NT2/D1 (cell line): ENCODE measurements at places on chromosomes 6 and 20.

DNA sequence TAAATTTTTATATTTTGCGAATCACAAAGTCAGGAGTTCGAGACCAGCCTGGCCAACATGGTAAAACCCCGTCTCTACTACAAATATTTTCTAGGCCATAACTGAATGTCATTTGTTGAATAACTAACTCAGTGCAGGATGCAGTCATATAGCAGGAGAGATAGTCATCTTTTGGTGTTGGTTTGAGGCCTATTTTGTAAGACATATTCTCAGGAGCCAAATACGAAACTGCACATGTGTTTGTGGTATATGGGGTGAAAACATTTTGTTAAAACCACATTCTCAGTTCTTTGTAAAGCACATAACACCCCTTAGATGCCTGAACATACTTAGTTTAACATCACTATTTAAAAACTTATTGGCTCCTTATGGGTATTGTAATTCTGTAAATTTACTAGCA lies 4.7 kb upstream of the ENPP5 start:
- DNase-seq: no peak

DNA sequence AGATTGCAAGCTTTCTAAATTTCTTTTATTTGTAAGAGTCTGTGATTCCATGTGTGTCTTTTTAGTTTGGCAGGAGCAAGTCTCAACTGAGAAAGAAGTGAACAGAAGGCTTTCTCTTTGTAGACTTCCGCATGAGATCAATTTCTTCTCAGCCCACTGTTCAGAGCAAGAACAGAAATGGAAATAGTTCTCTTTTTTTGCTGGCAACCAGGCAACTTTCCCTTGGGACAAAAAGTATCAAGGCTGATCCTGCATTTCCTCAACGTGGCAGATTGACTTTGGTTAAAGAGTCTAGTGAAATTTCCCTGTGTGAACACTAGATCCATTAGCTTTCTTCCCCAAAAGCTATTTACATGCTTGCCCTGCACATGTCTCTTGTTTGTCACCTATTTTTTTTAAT lies 46.8 kb upstream of the JAG1 start:
- DNase-seq: no peak

DNA sequence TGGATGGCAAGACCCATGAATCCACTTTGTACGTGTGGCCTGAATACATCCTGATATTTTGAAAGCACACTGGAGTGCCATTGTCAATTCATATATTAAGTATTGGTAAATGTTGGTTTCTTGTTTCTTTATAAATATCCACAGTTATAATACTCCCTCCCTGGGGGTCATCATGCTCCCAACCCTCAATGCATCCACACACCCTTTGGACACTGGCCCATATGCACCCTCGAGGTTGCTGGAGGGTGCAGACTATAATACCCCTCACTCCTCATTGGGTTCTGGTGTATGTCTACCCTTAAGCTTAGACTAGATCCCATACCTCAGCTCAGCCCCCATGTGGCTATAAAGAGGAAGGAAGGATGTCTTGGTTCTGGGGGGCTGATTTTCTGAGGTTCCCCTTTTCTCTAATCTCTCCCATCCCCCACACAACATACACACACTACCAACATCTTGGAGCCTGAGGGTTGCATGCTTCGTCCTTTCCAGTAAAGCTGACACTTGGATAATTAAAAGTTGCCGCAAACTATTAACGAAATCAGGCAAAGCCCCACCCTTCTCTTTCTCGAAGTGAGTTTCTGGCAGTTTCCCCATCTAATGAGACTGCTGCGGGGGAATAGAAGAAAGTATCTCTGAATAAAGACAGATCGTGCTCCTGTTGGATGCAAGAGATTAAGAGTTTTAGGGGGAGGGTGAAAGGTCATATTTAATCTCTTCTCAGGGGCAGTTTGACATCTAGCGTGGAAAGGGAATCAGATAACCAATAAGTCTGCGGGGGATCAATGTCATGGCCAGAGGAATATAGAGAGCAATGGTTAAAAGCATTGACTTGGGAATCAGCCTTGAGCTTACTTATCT lies 7.4 kb downstream of the PIM1 start:
- no peak for DNase-seq

GRCh38 chr6:133376743-133377142 lies 135.6 kb downstream of the EYA4 start:
- DNase-seq: no peak

DNA sequence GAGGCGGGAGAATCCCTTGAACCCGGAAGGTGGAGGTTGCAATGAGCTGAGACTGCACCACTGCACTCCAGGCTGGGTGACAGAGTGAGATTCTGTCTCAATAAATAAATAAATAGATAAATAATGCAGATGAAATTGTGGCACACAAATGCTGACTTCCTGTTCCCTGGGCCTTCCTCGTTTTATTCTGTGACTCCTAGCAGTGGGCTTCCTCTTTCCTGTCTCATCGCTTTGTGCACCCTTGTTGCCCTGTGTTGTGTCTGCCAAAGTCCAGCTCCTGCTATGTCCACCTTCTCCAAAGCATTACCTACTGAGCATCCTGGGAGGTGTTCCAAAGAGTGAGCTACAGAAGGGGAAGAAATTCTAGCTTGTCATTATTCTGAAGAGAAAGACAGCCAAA lies 100.2 kb upstream of the TIAM2 start:
- no peak for DNase-seq

- no peak for DNase-seq
Observed at GRCh38 chr20:42159808-42160207, 541.6 kb upstream of the CHD6 start.

DNA sequence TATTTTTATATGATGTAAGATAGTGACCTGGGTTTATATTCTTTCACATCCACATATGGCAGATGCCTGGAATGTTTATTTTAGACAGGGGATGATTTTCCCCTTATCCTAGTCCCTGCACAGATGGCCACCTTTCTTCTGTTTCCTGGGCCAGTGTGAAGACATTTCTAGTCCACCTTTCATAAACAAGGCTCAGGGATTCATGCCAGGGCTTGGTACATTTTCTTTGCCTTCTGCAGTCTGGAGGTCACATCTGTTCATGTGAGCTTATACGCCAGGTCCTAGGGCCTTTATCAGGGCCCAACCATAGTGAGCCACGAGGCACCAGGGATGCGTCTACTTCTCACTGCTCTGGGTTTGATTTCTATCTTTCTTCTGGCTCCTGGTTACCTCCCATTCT lies 38.0 kb upstream of the ERVFRD-1 start:
- no peak for DNase-seq

- DNase-seq: no peak
Observed at GRCh38 chr6:26336355-26337198, 28.4 kb upstream of the BTN3A2 start.

DNA sequence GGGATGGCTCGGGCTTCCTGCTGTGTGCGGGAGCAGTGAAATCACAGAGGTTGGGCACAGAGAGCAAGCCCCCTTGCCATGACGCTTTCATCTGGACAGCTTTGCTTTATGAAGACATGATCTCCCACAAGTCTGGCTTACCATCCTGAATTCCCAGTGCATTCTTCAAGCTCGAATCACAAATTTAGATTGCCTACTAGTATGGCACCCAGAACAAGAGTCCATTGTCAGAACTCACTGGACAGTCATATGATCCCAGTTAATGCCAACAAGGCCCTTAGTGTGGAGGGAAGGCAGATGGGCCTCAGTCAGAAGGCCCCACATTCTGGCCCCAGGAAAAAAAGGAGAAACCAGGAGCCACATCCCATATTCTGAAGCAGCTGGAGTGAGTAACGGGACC lies 147.3 kb upstream of the FOXQ1 start:
- no peak for DNase-seq

GRCh38 chr20:5160882-5161281 lies 34.1 kb downstream of the CDS2 start:
- no peak for DNase-seq

DNA sequence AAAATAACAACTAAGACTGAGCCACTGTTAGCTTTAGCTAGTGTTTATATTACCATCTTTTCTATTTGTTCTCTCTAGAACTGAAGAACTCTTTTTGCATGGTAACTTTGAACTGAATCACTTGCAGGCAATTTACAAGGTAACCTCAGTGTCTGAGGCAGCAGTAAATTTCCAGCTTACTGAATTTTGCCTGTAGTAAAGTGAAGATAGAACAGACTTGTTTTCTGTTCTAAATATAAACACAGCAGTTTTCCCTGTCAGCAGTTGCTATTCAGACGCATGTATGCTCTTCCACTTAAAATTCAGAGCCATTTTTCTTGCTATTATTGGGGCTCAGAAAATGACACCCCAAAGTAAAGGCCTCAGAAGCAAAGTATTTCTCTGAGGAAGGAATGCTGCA lies 974.0 kb upstream of the GJE1 start:
- no peak for DNase-seq

DNA sequence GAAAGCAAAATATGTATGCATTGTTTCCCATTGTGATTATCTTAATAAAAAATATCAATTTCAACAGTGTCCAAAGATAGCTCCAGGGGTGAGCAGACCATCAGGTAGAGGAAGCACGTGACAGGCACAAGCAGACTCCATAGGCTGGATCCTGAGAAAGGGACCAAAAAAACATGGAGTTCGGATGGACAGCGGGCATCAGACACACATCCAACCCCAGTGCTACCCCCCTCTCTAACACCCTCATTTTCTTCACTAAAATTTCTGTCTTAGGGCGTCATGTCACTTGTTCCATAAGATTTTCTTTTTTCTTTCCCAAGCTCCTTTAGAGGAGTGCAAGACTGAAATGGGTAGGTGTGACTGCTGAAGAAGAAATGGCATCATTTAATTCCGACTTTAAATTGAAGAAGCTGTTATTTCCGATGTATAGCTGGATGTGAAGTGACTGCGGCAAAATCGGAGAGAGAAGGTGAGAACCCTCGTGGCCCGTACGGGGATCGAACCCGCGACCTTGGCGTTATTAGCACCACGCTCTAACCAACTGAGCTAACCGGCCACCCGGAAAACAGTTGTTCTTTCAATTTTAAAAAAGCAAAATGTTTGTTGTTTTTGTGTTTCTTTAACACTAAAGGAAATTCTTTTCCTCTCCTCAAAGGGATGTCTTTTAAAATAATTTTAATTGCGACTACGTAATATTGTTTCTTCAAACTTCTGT lies 10.3 kb upstream of the PRSS16 start:
- DNase-seq: no peak

DNA sequence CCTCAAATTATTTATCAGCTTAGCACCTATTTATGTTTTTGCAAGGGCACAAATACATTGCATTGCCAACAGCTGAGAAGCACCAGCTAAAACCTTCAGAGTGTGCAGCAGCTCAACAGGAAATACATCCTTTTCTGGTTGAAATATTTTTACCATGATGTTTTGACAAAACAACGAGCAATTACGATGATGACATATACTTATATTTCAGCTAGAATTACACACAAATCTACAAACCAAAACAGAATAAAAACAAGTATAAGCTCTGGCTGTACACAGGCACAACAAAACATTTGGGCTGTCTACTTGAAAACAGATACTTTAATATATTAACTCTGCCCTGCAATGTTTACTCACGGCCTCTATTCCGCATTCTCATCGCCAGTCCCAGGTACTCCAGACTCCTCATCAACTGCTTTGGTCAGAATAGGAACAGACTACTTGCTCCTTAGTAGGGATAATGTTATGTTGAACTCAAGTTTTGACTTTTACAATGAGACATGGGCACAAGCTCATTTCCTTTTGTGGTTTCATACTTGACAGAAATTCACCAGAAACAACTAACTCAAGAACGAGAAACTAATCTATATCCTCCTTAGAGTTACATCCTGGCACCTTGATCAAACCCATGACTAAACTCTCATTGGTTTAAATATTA lies 377.6 kb downstream of the ESR1 start:
- no peak for DNase-seq

DNA sequence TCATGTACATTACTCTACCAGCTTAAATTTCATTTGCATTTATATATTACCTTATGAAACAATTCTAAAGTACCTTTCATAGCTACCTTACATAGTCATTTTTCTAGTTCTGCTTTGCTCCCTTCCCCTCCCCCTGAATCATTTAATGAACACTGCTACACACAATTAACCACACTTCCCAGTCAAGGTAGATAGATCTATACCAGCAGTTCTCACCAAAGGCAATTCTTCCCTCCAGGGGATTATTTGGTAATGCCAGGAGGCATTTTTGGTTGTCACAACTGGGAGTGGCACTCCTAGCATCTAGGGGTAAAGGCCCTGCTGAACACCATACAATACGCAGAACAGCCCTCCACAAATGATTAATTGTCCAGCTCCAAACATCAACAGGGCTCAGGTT lies 143.9 kb upstream of the SHLD1 start:
- no peak for DNase-seq

DNA sequence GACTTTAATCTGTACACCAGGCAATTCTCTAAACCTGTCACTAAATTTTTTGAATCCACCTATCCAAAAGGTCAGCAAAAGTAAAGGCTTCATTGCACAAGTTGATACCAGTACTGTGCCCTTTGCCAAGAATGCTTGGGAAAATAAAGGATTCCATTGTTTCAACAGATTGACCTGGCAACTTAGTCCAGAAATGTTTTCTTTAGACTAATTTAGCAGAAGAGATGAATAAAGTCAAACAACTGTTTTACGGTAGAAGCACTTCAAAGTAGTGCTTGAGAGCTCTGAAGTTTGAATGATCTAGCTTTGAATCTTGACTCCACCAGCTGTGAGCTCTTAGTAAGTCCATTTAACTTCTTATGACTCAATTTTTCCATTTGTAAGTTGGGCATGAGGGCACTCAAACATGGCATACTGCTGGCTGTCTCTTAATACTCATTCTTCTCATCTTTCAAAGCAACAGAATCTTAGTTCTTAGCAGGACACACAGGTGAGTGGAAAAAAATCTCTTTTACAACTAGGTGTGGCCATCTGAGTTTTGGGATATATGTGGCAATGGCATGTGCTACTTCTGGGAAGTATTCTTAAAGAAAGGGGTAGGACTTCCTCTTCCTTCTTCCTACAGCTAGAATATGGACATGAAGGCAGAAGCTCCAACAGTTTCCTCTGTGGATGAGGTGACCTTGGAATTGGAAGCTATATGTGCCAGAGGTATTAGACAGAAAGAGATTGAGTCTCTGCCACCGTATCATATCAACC lies 55.9 kb upstream of the LOC128125822 start:
- DNase-seq: no peak

DNA sequence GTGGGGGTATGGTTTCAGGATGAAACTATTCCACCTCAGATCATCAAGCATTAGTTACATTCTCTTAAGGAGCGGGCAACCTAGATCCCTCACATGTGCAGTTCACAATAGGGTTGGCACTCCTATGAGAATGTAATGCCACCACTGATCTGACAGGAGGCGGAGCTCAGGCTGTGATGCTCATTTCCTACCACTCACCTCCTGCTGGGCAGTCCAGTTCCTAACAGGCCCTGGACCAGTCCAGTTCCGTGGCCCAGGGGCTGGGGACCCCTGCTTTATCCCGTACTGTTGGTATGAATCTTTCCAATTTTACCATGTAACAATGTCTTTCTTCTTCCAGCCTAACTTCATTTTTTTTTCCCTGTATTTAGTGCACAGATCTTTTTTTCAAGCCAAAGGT lies 94.9 kb downstream of the OGFRL1 start:
- no peak for DNase-seq

GRCh38 chr6:15246666-15247499 lies 1.0 kb downstream of the JARID2 start:
- DNase-seq: no peak

- DNase-seq: no peak
Observed at GRCh38 chr20:61821735-61822134, 243.9 kb downstream of the TAF4 start.
